ENCODE measurements at places on chromosomes 5 and 9.

DNA sequence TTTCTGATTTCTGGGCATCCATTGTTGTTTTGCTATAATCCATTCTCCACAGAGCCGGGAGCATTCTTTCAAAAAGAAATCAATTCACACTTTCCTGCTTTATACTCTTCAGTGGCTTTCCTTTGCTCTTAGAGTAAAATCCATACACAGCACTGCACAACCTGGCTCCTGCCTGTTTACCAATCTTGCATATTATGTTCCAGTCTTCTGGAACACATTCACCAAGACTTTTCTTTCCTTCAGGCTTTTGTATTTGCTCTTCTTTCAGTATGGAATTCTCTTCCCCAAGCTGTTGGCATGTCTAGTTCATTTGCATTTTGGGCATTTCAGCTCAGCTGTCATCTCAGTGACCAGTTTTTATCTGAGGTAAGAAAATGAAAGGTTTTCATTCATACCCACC, 6.3 kb downstream of the RFESD start:
- DNase-seq: no peak

- no peak for DNase-seq
Observed at GRCh38 chr9:135615666-135616618, 23.4 kb downstream of the GLT6D1 start.

- DNase-seq: no peak
Observed at GRCh38 chr5:113273948-113274347, 160.8 kb downstream of the TSSK1B start.

DNA sequence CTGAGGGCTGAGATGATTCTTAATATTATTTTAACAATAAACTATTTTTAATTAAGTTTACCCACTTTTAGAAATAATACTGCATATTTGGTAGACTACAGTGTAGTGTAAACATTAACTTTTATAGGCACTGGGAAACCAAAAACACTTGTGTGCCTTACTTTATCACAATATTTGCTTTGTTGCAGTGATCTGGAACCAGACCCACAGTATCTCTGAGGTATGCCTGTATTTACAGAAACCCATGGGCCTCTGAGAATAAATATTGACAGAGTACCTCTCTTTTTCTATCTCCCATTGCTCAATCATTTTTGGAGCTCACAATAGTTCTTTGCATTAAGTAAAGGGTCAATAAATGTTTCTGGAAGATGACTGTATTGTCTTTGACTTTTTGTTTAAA, 73.3 kb downstream of the SLCO4C1 start:
- no peak for DNase-seq

GRCh38 chr5:127070243-127070642, 3.1 kb downstream of the C5orf63 start:
- DNase-seq: no peak

- DNase-seq: no peak
Observed at GRCh38 chr5:21219251-21219650, 1231.3 kb upstream of the CDH18 start.

- DNase-seq: no peak
Observed at GRCh38 chr5:124372457-124372856, 374.0 kb downstream of the ZNF608 start.

GRCh38 chr5:1480217-1480616, 35.0 kb upstream of the SLC6A3 start:
- DNase-seq: no peak

All from RCC 7860 (cell line).